Nucleus accumbens (tissue), 56 donors: ENCODE measurements at places on chromosomes 4 and X.

DNA sequence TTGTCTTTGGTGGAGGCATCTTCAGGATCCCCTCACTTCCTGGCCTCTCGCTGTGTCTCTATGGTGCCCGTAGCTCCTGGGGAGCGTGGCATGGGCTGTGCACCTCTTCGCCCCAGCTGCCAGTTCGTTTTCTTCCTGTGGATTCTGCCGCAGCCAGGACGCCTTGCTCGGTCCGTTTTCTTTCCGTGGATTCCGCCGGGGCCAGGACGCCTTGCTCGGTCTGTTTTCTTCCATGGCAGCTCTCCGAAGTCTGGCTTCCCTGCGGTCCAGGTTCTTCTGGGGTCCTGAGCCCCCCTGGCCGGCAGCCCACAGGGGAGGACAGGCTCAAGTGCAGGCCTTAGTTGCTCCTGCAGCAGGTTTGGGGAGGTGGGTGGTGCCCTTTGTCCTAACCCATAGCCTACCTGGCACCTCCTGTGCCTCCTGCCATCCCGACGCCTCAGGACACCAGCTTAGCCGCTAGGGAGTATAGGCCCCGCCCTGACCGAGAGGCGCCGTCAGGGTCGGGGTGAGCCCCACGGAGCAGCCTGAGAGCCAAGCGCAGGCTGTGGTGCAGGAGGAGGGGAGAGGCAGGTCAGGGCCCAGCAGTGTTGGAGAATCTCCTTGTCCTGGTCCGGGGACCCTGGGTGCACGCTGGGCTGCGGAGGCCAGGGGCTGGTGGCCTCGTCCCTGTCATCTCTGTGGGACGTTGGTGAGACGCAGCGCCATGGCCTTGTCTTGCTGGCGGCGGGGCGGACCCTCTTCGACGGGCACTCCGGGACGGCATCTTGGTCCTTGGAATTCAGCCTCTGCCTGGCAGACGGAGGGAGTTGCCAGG is 27.1 kb downstream of the UVSSA start:
- no peak for DNase-seq

- DNase-seq, result no peak
Measured at GRCh38 chr4:127829014-127829413, 46.9 kb downstream of the HSPA4L start.

DNA sequence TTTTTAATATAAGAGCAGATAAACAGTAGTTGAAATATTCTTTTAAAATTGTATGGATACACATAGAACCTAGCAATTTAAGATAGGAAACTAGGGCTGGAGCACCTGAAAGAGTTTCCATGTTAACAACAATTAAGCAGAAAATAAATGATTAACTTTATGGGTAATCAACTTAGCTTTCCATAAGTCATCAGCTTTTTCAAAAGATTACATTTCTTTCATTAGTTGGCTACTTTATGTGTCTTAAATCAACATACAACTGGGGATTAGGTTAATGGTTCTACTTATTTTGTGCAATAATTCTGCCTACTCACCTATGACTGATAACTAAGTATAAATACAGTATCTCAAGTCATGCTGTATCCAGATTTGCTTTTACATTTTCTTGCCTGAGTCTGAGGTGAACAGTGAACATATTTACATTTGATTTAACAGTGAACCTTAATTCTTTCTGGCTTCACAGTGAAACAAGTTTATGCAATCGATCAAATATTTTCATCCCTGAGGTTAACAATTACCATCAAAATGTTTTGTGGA is at the start of gene ANXA10:
TSS of gene ANXA10 (plus strand) at position 362 of the 537 bp plus-strand sequence. CDS start at position 526, 164 bp downstream.
- DNase-seq, result no peak

GRCh38 chrX:132257116-132257515 is 37.9 kb upstream of the RAP2C start:
- no peak for DNase-seq

- DNase-seq, result no peak
Measured at GRCh38 chr4:138716559-138717335, 298.8 kb upstream of the NOCT start.

GRCh38 chr4:145171911-145172310 is 8.5 kb downstream of the OTUD4 start:
- no peak for DNase-seq

DNA sequence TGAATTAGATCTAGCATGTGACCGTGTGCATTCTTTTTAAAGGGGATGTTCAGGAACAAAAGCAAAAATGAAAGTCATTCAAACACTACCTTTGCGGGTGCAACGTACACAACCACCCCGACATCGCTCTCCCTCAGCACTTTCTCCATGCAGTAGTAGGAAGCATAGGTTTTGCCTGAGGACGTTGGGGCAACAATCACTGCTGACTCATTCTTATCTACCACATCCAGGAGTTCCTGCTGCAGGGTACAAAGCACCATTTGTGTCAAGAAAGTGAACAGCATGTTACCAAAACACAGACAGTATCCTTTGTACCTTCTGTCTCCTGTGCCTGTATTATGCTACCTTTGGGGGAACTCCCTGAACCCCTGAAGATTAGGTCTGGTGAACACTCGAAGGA is 58.6 kb downstream of the DDX60L start:
- no peak for DNase-seq

DNA sequence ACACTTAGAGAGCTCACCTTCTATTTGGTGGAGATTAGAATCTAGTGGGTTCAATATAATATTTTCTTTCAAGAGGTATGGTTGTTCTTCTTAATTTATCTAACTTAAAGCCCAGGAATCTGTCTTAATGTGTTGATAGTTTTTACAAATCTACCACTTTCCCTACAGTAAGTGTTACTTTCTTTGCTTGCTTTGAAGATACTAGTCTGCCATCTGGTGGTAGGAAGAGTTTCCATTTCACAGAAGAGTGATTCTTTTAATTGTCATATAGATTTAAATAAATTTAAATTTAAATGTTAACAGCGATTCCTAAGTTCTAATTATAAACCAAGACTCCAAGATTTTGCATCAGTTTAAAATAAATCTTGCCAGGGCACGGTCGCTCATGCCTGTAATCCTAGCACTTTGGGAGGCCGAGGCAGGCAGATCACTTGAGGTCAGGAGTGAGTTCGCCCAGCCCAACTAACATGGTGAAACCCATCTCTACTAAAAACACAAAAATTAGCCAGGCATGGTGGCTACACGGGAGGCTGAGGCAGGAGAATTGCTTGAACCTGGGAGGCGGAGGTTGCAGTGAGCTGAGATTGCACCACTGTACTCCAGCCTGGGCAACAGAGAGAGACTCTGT is 43.5 kb downstream of the NUDT9 start:
- no peak for DNase-seq

DNA sequence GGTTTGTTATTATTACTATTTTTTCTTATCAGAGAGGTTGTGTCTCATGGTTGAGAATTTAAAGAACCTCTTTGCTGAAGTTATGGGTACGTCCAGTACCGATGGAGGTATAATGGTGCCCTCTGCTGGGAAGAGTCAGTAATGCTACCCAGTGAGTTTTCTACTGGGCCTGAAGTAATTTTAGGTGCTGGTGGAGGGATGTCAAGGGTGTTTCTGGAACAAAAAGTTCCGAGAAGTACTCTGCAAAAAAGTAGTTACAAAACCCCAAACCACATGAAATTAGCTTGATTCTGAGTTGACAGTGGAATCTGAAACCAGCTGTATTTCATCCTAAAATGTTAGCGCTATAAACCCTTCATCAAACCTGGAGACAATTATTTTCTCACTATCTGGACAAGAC is 102.5 kb upstream of the MID1 start:
- DNase-seq, result peak; percentile 78

DNA sequence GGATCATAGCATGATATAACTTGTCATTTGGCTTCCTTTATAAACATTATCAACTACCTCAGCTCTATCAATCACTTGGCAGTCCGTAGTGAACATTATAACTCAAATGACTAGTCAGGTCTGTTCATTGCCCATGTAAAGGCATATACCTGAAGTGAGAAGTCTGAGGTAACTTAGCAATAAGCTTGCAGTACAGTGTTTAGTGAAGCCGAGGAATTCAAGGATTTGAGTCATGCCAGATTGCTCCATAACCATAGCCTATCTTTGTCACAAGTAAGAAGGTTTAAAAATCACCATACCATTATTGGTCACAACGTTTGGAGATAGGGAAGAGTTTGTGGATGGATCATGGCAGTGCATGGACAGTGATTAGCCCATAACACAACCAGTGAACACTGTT is 41.6 kb downstream of the AR start:
- DNase-seq, result no peak

DNA sequence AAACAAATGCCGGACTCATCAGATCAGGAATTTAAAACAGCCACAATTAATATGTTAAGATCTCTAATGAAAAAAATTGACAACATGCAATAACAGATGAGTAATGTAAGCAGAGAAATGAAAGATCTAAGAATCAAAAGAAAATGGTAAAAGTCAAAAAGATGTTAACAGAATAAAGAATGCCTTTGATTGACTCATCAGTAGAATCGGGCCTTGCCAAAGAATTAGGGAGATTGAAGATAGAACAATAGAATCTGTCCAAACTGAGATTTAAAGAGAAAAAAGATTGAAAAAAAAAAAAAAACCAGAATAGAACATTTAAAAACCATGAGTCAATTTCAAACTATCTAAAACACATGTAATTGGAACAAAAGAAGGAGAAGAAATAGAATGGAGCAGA is 25.9 kb upstream of the GUCY1A1 start:
- no peak for DNase-seq

GRCh38 chrX:39304746-39305145 is 503.5 kb downstream of the MID1IP1 start:
- no peak for DNase-seq

GRCh38 chrX:129606918-129607317 is 47.8 kb downstream of the APLN start:
- DNase-seq, result peak; percentile 1

GRCh38 chr4:3748136-3748898 is 17.9 kb upstream of the ADRA2C start:
- DNase-seq, result no peak

DNA sequence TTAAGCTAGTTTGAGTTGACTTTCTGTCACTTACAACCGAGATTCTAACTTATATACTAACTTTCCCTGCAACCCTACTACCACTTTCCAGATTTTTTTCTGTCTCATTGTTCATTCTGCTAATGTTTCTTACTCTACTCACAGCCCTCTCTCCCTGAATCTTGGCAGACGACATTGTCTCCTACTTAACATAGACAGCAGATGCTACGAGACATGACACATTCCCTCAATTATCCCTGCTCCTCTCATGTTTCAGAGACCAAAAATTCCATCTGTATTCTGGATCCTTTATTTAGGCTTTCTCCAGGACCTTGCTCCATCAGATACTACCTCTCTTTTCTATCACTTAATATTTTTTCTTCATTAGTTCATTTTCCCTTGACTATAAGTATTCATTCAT is 379.1 kb upstream of the TEX13C start:
- DNase-seq, result no peak

DNA sequence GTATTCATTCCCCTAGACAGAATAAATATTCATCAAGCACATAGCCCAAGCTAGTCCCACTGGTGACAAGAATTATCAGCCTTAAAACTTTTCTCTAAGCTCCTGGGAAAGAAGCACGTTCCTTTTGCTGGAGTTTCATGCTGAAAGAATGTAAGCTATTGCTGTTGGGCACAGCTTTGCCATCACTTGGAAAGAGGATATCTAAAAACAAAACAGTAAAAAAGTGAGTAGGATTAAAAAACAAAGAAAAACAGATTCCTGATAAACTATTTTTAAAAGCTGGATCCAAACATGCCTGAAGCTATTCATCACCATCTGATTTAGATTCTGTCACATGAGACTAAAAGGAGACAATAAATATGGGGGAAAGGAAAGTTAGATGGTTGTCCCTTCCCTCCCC is 176.8 kb downstream of the SCFD2 start:
- no peak for DNase-seq

- DNase-seq, result no peak
Measured at GRCh38 chrX:19670321-19670750, 155.0 kb upstream of the MAP3K15 start.

DNA sequence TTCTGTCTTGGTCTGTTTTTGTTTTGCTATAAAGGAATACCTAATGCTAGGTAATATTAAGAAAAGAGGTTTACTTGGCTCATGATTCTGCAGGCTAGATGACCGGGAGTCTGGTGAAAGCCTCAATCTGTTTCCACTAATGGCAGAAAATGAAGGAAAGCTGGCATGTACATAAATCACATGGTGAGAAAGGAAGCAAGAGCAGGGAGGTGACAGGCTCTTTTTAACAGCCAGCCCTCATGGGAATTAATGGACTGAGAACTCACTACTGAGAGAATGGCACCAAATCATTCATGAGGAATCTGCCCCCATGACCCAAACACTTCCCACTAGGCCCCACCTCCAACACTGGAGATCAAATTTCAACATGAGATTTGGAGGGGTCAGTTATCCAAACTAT is 27.6 kb downstream of the SATL1 start:
- DNase-seq, result no peak

DNA sequence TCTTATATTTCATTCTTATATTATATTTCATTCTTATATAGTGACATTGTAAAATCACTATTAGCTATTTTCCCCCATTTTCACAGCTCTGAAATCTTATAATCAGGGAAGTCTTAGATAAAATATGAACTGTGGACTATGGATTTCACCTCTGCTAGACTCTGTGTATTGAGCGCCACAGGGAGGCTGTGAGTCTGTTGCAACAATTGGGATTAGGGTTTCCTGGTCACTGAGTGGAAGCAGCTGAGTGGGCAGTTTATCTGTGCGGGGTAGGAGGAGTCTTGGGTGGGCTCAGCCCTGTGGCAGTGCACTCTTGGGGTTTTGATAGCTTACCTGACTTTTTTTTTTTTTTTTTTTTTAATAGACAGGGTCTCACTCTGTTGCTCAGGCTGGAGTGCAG is 249.5 kb downstream of the PTTG2 start:
- DNase-seq, result no peak

DNA sequence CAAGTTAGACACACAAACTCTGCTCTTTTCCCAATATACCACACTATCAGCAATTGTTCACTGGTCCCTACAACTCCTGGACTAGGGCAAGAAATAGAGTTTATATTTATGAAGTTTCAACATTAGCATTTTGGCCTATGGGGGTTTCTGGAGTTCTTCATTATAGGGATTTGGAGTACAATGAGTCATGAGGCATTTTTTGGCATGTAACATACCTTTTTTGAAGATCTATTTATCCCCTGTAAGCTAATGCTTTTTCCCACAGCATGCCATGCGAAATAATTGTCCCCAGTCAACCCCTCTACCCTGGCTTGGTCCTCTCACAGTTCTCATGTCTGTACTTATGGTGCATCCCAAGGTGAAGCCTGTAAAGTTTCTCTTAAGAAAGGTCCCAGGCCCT is 36.7 kb upstream of the EDA2R start:
- DNase-seq, result no peak

DNA sequence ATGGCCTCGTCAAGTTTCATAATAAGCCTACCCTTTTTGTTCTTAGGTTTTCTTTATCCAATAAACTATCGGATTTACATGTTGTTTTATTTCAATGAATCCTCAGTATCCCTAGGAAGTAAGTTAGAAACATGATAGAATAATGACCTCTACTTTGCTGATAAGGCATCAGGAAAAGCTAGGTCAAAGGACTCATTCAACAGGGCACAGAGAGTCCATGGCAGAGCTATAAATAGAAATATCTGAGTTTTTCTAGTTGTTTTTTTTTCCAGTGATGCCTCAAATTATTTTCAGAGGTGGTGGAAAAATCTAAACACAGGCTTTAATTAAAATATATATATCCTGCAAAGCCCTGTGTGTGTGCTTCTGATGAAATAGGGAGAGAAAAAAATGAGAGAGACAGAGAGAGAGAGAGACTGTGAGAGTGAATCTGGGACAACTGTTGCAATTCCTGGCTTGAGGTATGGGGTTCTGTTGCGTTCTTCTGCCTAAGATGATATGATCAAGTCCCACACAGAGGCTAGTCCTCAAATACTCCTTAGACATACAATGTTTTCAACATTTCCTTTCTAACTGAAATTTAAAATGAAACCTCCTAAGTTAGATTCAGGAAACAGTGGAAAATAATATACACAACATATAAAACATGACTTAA is 139.9 kb downstream of the HDX start:
- DNase-seq, result no peak
